ENCODE measurements at places on chromosomes 1 and 21. TPM values are rescaled to one million over a fixed set of nuclear protein-coding genes. Genes with fewer than 3 reads are reported as not detected.
A peak's percentile ranks its signal among the peaks of the same experiment; 100 is the strongest.

- DNase-seq: no peak
Observed at GRCh38 chr1:21051177-21051825, 125.4 kb downstream of the EIF4G3 start.

GRCh38 chr1:29500041-29500440 lies 263.7 kb downstream of the PTPRU start:
- DNase-seq: no peak

DNA sequence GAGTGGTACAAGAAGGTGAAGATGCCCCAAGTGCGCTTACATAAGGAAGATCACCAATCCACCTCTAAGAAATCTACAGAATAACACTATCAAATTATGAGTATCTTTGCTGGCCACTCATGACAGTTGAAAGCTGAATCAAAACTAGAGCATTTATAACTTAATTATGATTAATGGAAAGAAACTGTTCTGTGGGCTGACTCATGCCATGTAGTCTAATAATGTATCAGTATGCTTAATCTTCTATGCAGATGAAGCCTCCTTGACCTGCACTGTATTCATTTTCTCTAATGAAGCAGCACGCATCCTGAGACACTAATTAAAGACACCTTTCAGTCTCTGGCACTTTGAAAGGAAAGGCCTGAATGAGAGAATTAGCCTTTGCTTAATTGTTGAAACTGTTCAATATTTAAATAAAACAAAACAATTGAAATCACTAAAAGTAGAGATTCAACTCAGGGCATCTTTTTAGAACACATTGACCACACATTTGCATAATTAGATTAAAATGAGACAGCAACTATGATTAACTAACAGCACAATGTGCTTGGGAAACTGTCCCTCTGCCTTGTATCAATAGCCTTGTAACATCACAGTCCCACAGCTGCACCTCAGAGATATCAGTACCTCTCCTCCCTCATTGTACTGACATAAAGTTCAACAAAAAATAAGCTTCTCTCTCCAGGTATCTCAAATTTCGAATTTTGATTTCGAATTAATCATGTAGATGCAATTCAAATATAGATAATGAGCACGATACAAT lies 105.6 kb downstream of the NTPCR start:
- no peak for DNase-seq

- peak; percentile 73 for DNase-seq
Observed at GRCh38 chr1:209860293-209860881, 32.6 kb downstream of the UTP25 start.

GRCh38 chr1:18410407-18410806 lies 70.3 kb upstream of the KLHDC7A start:
- DNase-seq: no peak

- no peak for DNase-seq
Observed at GRCh38 chr1:220451532-220451931, 76.4 kb upstream of the MARK1 start.

GRCh38 chr1:182622901-182623528 lies 18.8 kb upstream of the RGS16 start:
- DNase-seq: no peak

DNA sequence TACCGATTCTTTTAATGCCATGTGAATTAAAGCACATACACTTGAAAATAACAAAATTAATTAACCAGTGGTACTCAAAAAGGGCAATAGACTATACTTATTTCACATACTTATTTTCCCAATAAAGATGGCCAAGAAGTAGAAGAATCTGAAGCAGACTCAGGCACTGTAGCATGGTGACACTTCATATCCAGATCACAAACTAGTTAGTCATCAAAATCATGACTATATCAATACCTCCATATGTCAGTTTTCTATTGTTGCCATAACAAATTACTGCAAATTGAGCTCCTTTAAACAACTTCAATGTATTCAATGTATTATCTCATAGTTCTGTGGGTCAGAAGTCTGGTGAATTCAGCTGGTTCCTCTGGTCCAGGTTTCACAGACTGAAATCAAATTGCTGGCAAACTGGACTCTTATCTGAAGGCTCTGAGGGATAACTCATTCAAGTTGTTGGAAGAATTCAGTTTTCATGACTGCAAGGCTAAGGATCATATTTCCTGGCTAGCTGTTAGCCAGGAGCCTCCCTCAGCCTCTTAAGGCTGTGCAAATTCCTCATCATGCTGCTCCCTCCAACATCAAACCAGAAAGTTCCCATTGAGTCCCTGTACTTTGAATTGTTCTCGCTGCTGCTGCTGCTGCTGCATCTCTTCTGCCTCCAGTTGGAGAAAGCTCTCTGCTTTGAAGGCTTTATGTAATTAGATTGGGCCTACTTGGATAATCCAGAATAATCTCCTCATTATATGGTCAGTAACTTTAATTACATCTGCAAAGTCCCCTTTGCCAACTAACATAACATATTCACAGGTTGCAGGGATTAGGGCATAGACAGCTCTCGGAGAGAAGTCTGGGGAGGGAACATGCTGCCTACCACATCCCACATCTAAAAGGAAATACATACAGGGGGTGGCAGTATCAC lies 91.5 kb downstream of the MRPL39 start:
- no peak for DNase-seq

GRCh38 chr21:30986965-30987364 lies 51.3 kb downstream of the KRTAP19-8 start:
- DNase-seq: no peak

- no peak for DNase-seq
Observed at GRCh38 chr1:119347858-119348257, 20.7 kb upstream of the HAO2 start.

- peak; percentile 78 for DNase-seq
Observed at GRCh38 chr1:68232289-68233148, at the start of gene WLS. WLS (minus strand) TSS chr1:68232523; CDS start chr1:68232299, 224 bp downstream.

- DNase-seq: peak; percentile 59
Observed at GRCh38 chr1:12636098-12636950, 7.6 kb upstream of the AADACL4 start.

GRCh38 chr1:61781151-61781550 lies 38.9 kb downstream of the PATJ start:
- DNase-seq: no peak

DNA sequence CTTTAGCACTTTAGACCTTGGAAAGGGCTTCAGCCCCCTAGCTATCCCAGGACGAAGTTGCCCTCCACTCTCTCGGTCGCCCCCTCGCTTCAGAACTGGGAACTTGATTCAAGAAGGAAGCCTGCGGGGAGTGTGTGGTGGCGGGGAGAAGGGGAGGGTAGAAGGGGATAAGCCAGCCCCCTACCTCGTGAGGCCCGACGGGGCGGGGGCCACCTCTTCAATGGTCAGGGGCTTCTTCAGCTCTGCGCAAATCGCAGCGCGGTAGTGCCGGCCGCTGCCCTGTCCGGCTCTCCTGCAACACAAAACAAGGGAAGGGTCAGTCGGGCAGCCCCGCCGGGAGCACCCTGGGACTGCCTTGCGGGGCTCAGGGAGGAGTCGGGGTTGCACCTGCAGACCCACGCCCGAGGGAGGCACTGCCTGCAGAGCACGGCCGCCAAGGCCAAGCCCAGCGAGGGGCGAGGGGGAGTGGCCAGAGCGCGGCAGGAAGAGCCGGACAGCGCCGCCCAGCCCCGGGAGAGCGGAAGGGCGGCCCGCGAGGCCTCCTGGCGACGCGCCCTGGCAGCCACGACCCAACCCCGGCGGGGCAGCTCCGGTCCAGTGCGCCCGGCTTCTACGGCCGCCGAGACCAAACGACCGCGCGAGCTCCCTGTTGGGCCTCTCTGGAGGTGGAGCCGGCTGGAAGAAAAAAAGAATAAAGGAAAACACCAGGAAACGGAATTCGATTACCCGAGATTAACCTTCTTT lies 56.2 kb upstream of the RASAL2 start:
- peak; percentile 89 for DNase-seq

DNA sequence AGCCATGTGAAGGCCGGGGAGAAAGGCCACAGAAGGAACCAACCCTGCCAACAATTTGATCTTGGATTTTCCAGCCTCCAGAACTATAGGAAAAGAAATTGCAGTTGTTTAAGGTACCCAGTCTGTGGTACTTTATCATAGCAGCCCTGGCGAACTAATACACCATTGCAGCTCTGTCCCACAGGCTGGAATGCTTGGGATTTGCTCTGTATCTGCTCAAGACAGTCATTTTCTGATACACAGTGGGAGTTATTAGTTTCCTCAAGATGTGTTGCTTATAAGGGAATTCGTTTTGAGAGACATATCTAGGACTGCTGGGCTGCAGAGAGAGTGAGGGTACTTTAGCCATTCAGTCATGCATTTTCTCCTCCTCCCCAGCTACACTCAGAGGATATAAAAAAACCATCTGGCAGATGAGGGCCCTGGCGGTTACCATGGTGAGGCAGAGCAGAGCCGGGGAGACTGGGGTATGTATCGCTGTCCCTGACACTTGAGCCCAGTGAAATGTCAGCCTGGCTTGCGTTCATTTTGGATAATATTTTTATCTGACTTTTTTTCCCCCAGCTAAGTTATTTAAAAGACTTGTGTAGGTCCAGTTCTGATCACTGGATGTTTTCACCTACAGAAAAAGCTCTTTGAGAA lies 104.6 kb downstream of the DIRAS3 start:
- no peak for DNase-seq

- DNase-seq: no peak
Observed at GRCh38 chr1:222096883-222097282, 355.0 kb upstream of the DUSP10 start.

DNA sequence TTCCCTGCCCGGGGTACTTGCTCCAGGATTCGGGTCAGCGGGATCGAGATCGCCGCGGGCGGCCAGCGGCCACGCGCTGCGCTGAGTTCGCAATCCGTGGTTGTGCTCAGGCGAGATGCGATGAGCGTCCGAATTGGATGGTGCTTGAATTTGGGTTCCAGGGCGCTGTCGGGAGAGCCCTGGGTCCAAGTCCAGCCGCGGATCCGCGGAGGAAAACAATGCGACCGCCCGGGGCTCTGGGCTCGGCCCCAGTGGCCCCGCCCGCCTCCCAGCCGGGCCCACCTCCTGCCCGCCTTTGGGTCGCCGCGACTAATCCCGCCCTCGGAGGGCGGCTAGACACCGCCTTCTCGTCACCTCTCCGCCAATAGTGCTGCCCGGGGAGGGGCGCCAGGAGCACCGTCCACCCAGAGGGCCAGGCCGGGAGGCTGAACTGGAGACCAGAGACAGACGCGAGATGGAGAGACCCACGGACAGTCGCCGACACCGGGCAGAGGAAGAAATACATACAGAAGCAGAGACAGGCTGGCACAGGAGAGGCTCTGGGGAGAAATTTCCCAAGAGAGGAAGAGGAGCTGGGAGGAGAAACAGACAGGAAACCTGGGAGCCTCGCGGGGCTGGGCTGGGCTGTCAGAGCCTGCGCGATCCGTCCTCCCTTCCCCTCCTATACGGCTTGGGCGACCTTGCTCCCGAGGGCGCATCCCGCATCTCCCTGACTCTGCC lies at the start of gene SEMA6C:
TSS of gene SEMA6C (minus strand) at position 220 of the 720 bp plus-strand sequence. CDS start 4,010 bp downstream, outside the sequence.
- peak; percentile 97 for DNase-seq

The GIPC2 gene
- total RNA-seq: 0.10 TPM

The DCST1 gene
- not detected for total RNA-seq

The TRPM2 gene
- 0.13 TPM for total RNA-seq

The AIDA gene
- 33.9 TPM for total RNA-seq

The ST6GALNAC3 gene
- 0.30 TPM for total RNA-seq

The CHTOP gene
- 61.0 TPM for total RNA-seq

The GUCA2A gene
- total RNA-seq: not detected

The OR10J1 gene
- total RNA-seq: not detected

The HORMAD1 gene
- 0.95 TPM for total RNA-seq

The EVA1C gene
- total RNA-seq: not detected

The KCNJ15 gene
- not detected for total RNA-seq

Measured in MG63 (cell line).